ENCODE measurements at places on chromosomes 2 and 18. TPM values are rescaled to one million over a fixed set of nuclear protein-coding genes. Genes with fewer than 3 reads are reported as not detected.

- no peaks in the 10 kb centered on the region for H3K27me3 ChIP-seq
- no peaks in the 10 kb centered on the region for H3K4me1 ChIP-seq
- no peaks in the 10 kb centered on the region for H3K36me3 ChIP-seq
- no peak overlapping the region for H3K4me3 ChIP-seq
Observed at GRCh38 chr2:115422004-115422634, 979.7 kb downstream of the DPP10 start.

DNA sequence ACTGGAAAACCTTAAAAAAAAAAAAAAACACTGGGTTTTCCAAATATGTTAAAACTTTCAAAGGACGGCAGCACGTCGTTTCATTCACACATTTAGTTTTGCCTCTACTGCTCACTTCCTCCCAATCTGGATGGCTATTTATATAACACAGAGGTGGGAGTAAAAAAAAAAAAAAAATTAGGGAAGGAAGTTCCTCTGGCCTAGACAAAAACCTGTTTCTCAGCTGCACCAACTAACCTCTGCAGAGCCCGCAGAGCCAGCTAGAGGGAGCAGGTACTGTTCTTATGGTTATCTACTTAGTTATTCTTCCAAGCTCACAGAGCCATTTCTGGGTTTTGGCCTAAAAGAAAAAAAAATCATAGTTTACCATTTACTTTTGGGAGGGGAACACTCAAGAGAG lies 28.1 kb downstream of the SLC1A4 start:
- no peaks in the 10 kb centered on the region for H3K4me1 ChIP-seq
- DNase-seq, result no peak
- peaks cover 44% of the 10 kb centered on the region for H3K36me3 ChIP-seq
- no peak overlapping the region for H3K4me3 ChIP-seq
- H3K27me3 ChIP-seq, result no peaks in the 10 kb centered on the region

Gene MLPH
- total RNA-seq, result not detected

GRCh38 chr2:96647681-96648080 lies 5.1 kb downstream of the FER1L5 start:
- H3K27me3 ChIP-seq, result no peaks in the 10 kb centered on the region
- no peak overlapping the region for H3K4me3 ChIP-seq
- H3K36me3 ChIP-seq, result no peaks in the 10 kb centered on the region
- no peak overlapping the region for H3K27ac ChIP-seq

- no peak overlapping the region for H3K27ac ChIP-seq
- H3K27me3 ChIP-seq, result peaks cover 14% of the 10 kb centered on the region
- no peaks in the 10 kb centered on the region for H3K4me1 ChIP-seq
- H3K4me3 ChIP-seq, result no peak overlapping the region
Observed at GRCh38 chr2:145245268-145245870, 725.5 kb upstream of the ZEB2 start.

DNA sequence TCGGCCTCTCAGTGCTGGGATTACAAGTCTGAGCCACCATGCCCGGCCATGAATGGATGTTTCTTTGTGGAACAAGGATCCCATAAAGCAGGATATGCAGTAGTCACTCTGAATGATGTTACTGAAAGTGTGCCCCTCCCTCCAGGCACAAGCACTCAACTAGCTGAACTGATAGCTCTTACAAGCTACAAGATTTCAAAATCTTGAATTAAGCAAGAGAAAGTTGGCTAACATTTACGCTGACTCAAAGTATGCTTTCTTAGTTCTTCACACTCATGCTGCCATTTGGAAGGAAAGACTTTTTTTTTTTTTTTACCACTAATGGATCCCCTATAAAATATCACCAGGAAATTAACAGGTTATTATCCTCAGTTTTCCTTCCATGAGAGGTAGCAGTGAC lies 549.0 kb upstream of the PKDCC start:
- H3K27ac ChIP-seq, result no peak overlapping the region
- peaks cover 2% of the 10 kb centered on the region for H3K27me3 ChIP-seq
- H3K4me3 ChIP-seq, result no peak overlapping the region
- H3K4me1 ChIP-seq, result no peaks in the 10 kb centered on the region
- no peak for DNase-seq

DNA sequence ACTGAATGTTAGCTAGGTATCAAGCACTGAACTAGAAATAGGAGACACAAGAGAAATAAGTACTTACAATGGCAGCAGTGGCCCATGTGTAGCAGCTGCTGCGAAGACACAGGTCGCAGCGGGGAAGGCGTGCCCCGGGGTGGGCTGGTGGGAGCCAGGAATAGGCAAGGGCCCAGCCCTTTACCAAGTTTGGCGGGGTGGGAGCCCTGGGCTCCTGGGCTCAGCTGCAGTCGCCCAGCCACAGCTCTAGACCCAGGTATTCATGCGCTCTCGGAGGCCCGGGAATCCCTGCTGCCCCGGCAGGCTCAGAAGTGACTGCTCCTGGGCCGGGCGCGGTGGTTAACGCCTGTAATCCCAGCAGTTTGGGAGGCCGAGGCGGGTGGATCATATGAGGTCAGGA lies 1287.3 kb downstream of the CNTNAP5 start:
- H3K27ac ChIP-seq, result no peak overlapping the region
- no peak overlapping the region for H3K4me3 ChIP-seq
- H3K27me3 ChIP-seq, result no peaks in the 10 kb centered on the region
- DNase-seq, result no peak
- no peaks in the 10 kb centered on the region for H3K4me1 ChIP-seq

Gene SNX17
- 74.5 TPM for total RNA-seq

- H3K4me3 ChIP-seq, result no peak overlapping the region
- DNase-seq, result no peak
- H3K36me3 ChIP-seq, result no peaks in the 10 kb centered on the region
- no peak overlapping the region for H3K27ac ChIP-seq
Observed at GRCh38 chr18:61965311-61965710, 72.5 kb upstream of the RNF152 start.

Gene THAP4
- 45.1 TPM for total RNA-seq

Gene LHCGR
- not detected for total RNA-seq

Gene NCKAP5
- total RNA-seq, result not detected

- H3K36me3 ChIP-seq, result peaks cover 10% of the 10 kb centered on the region
- H3K4me3 ChIP-seq, result no peak overlapping the region
- DNase-seq, result no peak
Observed at GRCh38 chr2:36892805-36893204, 73.5 kb downstream of the STRN start.

DNA sequence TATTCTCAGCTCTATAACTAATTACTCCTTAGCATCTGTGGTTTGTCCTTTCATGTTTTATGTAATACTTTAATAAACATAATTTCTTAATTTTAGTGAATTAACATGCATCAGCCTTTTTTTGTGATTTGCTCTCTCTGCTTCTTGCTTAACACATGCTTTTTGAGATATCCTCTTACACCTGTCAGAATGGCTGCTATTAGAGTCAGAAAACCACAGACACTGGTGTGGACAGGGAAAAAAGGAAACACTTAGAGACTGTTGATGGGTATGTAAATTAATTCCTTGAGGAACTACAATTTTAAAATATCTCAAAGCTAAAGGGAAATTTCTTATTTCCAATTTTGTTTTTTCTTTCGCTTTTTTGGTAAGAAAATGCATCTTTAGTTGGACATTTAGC lies 549.0 kb downstream of the ZNF804A start:
- H3K27ac ChIP-seq, result no peak overlapping the region
- H3K27me3 ChIP-seq, result no peaks in the 10 kb centered on the region
- no peak for DNase-seq

DNA sequence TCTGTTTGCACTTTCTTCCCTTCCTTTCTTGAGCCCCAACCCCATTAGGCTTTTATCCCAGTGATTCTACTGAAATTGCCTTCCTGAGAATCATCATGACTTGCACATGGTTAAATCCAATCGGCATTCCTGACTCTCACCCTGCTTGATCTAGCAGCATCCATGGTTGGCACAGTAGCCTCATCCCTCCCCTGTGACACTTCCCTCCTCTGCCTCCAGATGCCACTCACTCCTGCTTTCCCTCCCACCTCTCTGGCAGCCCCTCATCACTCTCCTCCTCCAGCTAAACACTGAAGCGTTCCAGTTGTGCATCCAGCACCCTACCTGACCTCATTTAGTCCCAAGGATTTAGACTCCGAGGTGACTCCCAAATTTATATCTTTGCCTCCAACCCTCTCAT lies 114.7 kb downstream of the GALNT14 start:
- no peaks in the 10 kb centered on the region for H3K36me3 ChIP-seq
- no peak overlapping the region for H3K27ac ChIP-seq
- no peak for DNase-seq
- H3K4me3 ChIP-seq, result no peak overlapping the region
- H3K27me3 ChIP-seq, result no peaks in the 10 kb centered on the region

DNA sequence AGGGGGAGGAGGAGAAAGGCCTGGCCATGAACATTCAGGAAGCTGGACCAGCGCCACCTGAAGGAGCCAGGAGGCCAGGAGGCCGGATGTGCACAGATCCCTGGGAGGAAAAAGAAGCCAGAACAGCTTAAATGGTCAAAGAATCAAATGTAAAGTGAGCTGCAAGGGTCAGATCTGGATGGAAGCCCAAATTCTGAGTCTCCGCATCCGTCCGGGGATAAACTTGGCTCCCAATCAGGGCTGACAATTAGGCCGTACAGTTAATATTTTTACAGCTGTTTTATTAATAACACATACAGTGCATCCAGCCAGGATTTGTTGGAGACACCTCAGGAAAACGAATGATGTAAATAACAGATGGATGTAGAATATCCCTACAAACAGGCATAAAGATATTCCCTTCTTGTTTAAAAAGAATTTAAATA lies 495.1 kb upstream of the TCF4 start:
- no peaks in the 10 kb centered on the region for H3K4me1 ChIP-seq
- no peak for DNase-seq
- no peaks in the 10 kb centered on the region for H3K27me3 ChIP-seq
- H3K27ac ChIP-seq, result no peak overlapping the region

Gene DNAH7
- total RNA-seq, result 0.07 TPM

Gene AQP12B
- not detected for total RNA-seq

Gene DNER
- total RNA-seq, result not detected

Gene MYO7B
- total RNA-seq, result 0.65 TPM

Gene SERPINB10
- total RNA-seq, result not detected

GRCh38 chr2:100075532-100075931 lies 66.9 kb downstream of the AFF3 start:
- no peak overlapping the region for H3K27ac ChIP-seq
- no peak overlapping the region for H3K4me3 ChIP-seq

- no peak overlapping the region for H3K4me3 ChIP-seq
- H3K27ac ChIP-seq, result no peak overlapping the region
- no peaks in the 10 kb centered on the region for H3K4me1 ChIP-seq
- H3K36me3 ChIP-seq, result no peaks in the 10 kb centered on the region
- no peaks in the 10 kb centered on the region for H3K27me3 ChIP-seq
- no peak for DNase-seq
Observed at GRCh38 chr2:122236152-122236874, 480.9 kb downstream of the TSN start.

- DNase-seq, result no peak
- peaks cover 11% of the 10 kb centered on the region for H3K4me1 ChIP-seq
- peaks cover 5% of the 10 kb centered on the region for H3K36me3 ChIP-seq
- H3K4me3 ChIP-seq, result no peak overlapping the region
Observed at GRCh38 chr2:144498277-144498676, 21.6 kb downstream of the ZEB2 start.

Gene LINC00305
- total RNA-seq, result not detected

GRCh38 chr2:70596293-70596692 lies 42.7 kb upstream of the TGFA start:
- no peak for DNase-seq
- H3K4me1 ChIP-seq, result no peaks in the 10 kb centered on the region
- H3K4me3 ChIP-seq, result no peak overlapping the region
- H3K27ac ChIP-seq, result no peak overlapping the region
- H3K36me3 ChIP-seq, result no peaks in the 10 kb centered on the region
- peaks cover 2% of the 10 kb centered on the region for H3K27me3 ChIP-seq

GRCh38 chr2:23487735-23488492 lies 102.9 kb downstream of the KLHL29 start:
- peak overlapping the region; percentile 57 for H3K27ac ChIP-seq
- peaks cover 36% of the 10 kb centered on the region for H3K4me1 ChIP-seq
- H3K27me3 ChIP-seq, result peaks cover 17% of the 10 kb centered on the region
- H3K36me3 ChIP-seq, result no peaks in the 10 kb centered on the region

GRCh38 chr2:128410035-128410757 lies 91.5 kb upstream of the HS6ST1 start:
- DNase-seq, result no peak
- H3K36me3 ChIP-seq, result no peaks in the 10 kb centered on the region
- H3K4me1 ChIP-seq, result no peaks in the 10 kb centered on the region
- H3K27ac ChIP-seq, result no peak overlapping the region
- no peaks in the 10 kb centered on the region for H3K27me3 ChIP-seq

GRCh38 chr2:167822690-167823465 lies 424.5 kb downstream of the STK39 start:
- H3K36me3 ChIP-seq, result no peaks in the 10 kb centered on the region
- no peak overlapping the region for H3K27ac ChIP-seq
- H3K4me3 ChIP-seq, result no peak overlapping the region

- H3K27ac ChIP-seq, result no peak overlapping the region
- no peaks in the 10 kb centered on the region for H3K36me3 ChIP-seq
- H3K4me1 ChIP-seq, result peaks cover 2% of the 10 kb centered on the region
- H3K4me3 ChIP-seq, result no peak overlapping the region
- DNase-seq, result no peak
Observed at GRCh38 chr2:212936572-212936971, 214.8 kb downstream of the IKZF2 start.

- H3K27ac ChIP-seq, result no peak overlapping the region
- peaks cover 9% of the 10 kb centered on the region for H3K4me1 ChIP-seq
- DNase-seq, result no peak
Observed at GRCh38 chr2:219396863-219397457, 9.2 kb upstream of the DNPEP start.

DNA sequence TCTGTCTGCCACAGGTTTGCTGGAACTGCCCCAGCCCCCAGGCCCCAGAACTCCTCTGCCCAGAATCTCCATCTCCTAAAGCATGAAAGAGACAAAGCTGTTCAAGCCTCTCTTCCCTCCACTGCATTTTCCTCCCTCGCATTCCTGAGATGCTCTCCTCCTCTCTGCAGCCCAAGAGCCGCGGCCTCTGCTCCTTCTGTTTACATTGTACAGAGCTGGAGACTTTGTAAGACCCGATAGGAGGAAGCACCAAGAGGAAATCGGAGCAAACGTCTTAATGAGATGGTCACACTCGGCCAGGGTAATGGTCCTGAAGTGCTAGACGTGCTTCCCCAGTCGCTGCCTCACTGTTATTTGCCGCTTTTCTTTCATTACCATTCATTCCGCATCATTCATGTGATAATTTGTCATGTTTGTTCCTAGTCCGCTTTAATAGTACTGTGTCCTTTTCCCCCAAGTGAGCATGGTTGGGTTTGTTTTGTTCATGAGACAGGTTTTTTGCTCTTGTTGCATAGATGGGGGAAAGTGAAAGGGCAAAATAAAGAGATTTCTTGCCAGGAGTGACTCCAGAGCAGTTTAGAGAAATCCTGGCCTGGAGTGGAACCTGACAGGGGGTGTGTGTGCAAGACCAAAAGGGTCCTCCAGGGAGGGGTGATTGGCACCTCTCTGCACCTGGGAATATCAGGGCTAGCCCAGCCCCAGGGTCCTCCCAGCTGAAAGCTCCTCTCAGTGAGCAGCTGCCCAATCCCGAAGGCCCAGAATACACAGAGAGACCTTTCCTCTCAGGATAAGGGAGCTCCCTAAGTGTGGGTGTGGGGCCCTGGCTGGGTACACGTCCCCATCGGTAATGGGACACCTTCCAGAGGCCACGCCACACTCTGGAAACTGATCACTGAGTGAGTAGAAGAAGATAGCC lies 44.9 kb upstream of the ID2 start:
- DNase-seq, result no peak
- H3K4me1 ChIP-seq, result no peaks in the 10 kb centered on the region
- H3K27me3 ChIP-seq, result no peaks in the 10 kb centered on the region
- no peaks in the 10 kb centered on the region for H3K36me3 ChIP-seq
